Stimulated activated naive CD4-positive, alpha-beta T cell treated with Interleukin-2 at 50 U/mL for 16 hours (primary cell): ENCODE measurements at places on chromosomes 2 and 18.
A peak's percentile ranks its signal among the peaks of the same experiment; 100 is the strongest.

- DNase-seq = no peak
Observed at GRCh38 chr2:126221506-126221905, 434.5 kb upstream of the GYPC start.

GRCh38 chr2:204437408-204437807 is 107.9 kb upstream of the PARD3B start:
- no peak for DNase-seq

DNA sequence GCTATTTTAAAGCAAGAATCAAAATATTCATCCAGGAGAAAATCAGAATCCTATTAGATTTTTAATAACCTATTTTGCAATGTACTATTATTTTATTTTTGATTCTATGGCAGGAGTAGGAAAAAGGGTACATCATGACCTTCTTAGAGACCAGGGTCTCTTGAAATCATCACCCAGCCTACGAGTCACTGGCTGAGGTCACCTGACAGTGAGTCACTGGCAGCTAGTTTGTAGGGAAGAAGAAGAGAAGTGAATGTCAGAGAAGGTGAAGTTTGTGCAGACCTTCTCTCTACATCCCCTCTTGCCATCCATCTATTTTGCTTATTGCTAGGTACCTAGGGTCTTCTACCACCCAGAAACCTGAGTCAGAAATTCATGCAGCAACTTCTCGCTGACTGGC is 144.2 kb downstream of the ALK start:
- no peak for DNase-seq

- no peak for DNase-seq
Observed at GRCh38 chr2:100845141-100845991, 25.4 kb downstream of the NPAS2 start.

DNA sequence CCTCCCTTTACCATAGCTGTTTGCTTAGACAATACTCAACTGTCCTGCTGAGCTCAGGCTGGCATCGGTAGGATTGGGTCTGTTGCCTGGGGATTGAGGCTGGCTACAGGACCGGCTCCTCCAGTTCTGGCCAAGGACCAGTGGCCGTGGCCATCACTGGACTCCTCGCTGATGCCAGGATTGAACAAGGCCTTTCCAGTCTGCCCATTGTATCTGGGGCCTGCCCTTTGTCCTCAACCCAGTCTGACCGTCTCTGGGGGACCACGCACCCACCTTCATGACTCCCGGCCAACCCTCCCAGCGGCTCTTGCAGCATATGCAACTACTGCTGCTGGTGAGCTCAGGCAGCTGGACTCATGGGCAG is 28.7 kb downstream of the SH2D6 start:
- DNase-seq = no peak

DNA sequence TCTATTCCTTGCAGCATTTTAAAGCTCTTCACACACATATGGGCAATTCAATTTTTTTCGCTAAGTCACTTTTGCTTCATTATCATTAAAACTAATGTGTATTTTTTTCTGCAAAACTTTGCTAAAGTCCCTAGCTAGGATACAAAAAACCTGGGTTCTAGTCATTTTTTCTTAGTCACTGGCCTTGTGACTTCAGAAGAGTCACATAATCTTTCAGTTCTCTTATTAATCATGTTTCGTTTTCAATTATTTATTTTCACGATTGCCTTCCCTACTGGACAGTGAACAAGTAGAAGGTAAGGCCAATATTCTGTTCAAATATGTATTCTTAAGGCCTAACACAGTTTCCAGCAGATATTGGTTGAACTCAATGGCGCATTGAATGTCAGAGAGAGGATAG is 60.9 kb upstream of the CYRIA start:
- DNase-seq = no peak

GRCh38 chr2:218875692-218876246 is 4.9 kb upstream of the WNT10A start:
- DNase-seq = no peak

- DNase-seq = no peak
Observed at GRCh38 chr2:1949265-1949664, 204.9 kb upstream of the PXDN start.

DNA sequence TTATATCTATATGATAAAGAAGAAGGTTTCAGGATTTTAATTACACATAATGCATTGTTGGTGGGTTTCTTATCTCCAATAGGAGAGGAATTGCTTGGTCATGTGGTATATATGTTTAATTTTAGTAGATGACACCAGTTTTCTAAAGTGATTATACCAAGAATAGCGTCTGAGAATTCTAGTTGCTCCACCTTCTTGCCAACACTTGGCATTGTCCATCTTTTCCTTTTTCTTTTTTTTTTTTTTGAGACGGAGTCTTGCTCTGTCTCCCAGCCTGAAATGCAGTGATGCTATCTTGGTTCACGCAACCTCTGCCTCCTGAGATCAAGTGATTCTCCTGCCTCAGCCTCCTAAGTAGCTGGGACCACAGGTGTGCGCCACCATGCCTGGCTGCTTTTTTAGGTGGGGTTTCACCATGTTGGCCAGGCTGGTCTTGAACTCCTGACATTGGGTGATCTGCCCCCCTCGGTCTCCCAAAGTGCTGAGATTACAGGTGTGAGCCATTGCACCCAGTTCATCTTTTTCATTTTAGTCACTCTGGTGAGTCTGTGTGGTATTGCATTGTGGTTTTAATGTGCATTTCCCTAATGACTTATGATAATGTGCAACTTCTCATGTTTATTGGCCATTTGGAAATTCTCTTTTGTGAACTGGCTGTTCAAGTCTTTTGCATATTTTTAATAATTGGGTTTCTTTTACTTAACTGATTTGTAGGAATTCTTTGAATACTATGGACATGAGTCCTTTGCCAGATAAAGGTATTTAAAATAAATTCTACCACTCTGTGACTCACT is 37.3 kb upstream of the ZNF512 start:
- no peak for DNase-seq

- DNase-seq = peak; percentile 62
Observed at GRCh38 chr2:208025037-208025813, at the start of gene PLEKHM3. PLEKHM3 (minus strand) TSS chr2:208025527; CDS start chr2:208001639, 23,888 bp downstream.

GRCh38 chr2:151861174-151861573 is 33.0 kb upstream of the ARL5A start:
- no peak for DNase-seq

DNA sequence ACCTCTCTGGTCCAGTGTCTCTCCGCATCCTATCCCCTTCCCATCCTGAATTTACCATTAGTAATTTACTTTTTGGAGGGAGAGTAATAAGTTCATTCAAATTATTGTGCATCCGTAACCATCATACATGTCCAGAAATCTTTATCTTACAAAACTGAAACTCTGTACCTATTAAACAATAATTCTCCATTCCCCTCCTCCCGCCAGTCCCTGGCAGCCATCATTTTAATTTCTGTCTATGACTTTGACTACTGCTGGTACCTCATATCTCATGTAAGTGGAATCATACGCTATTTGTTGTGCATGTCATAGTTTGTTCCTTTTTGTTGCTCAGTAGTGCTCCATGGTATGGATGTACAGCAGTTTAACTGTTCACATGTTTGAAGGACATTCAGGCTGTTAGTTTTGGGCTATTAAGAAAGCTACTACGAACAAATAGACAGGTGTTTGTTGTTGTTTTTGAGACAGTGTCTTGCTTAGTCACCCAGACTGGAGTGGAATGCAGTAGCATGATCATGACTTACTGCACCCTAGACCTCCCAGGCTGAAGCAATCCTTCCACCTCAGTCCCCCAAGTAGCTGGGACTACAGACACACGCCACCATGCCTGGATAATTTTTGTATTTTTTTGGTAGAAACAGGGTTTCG is 2.0 kb downstream of the LIMS1 start:
- DNase-seq = no peak
